ENCODE measurements at places on chromosomes 7 and 10.
A peak's percentile ranks its signal among the peaks of the same experiment; 100 is the strongest.

GRCh38 chr10:30781670-30782121 lies 152.1 kb upstream of the LYZL2 start:
- no peak for DNase-seq

GRCh38 chr7:87837597-87837996 lies 38.6 kb downstream of the SLC25A40 start:
- no peak for DNase-seq

- peak; percentile 49 for DNase-seq
Measured at GRCh38 chr10:28949005-28950004, 272.0 kb downstream of the BAMBI start.

- DNase-seq: no peak
Measured at GRCh38 chr7:99102361-99102760, 41.5 kb downstream of the SMURF1 start.

DNA sequence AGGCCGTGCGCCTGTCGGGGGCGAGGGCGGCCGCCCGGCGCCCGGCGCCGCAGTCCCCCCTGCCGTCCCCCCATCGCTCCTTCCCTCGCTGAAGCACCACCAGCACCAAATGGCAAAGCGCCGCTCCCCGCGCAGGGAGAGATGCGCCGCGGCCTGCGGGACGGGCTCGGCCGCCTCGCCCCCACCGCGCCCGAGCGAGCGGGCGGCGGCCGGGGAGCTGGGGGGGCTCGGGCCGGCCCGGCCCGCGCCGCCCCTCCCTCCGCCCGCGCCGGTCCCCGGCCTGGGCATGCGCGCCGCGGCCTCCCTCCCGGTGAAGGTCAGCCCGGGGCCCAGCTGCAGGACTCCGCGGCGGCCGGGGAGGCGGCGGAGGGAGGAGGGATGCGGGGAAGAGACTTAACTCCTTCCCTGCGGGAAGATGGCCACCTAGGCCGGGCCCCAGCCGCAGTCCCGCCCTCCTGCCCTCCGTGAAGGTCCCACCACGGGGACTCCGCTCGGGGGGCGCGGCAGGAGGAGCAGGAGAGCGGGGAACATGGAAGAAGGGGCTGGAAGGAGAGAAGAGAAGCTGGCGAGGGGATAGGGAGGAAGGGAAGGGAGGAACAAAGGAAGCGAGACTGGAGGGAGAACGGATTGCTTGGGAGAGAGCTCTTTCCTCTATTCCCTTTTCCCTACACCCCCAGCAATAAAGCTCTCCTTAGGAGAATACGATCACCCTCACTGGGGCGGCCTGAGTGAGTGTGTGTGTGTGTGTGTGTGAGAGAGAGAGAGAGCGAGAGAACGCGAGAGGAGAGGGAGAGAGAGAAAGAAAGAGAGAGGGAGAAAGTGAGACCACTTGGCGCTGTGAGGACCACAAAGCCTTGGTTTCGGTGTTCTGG lies 3.4 kb upstream of the SMARCD3 start:
- peak; percentile 78 for DNase-seq

DNA sequence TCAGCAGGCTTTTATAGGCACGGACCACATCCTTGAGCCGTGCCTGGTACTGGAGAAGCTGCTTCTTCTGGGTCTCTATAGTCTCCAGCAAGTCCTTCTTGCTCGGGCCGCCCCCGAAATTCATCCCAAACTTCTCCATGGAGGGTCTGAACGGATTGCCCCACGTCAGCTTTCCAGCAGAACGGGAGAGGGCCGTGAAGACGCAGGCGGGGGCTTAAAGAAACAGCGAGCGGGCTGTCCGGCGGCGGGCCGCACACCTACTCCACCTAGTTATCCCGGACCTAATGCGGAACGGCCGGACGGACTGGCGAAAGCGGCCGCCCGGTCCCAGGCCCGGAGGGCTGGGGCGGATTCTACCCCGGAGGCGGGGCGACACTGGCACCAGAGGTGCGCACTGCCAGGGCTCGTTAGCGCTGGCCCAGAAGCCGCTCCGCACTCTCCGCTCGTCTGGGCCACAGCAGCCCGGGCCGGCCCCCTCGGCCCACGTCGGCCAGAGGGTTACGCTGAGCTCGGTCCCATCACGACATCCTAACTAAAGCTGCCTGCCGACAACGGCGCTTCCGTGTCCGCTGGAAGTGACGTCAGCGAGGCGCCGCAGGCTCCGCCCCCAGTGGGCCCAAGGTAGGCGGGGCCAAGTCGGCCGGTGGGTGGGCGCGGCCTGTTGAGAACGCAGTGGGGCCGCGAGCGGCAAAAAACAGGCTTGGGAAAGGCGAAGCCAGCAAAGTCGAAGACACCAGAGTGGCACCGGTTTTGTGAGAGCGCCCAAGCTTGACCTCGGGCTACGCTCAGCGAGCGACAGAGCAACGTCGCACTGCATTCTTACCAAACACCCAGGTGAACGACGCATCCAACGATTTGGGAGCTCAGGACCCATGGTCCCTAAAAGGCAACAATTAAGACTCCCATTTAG lies at the start of gene GCC1:
GCC1 (minus strand) TSS at position 553 of the 910 bp plus-strand sequence; CDS start at position 139, 414 bp downstream.
- peak; percentile 87 for DNase-seq

DNA sequence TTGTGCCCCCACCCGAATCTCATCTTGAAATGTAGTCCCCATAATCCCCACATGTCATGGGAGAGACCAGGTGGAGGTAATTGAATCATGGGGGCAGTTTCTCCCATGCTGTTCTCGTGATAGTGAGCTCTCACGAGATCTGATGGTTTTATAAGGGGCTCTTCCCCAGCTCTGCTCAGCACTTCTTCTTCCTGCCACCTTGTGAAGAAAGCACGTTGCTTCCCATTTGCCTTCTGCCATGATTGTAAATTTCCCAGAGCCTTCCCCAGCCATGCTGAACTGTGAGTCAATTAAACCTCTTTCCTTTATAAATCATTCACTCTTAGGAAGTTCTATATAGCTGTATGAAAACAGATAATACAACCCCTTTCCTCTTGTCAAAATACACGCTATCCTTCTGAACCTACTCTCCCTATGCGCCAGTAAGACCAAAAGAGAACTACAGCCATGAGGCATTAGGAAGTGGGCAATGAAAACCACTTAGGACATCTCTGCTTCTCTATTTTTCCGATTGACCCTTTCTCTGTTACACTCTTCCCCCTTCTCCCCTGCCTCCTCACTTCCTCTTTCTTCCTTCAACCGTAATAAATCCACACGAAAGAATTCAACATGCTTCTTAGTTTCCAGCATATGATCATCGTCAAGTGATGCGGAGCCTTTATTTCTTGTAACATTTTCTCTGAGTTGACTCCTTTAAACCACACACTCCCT lies 101.2 kb upstream of the WDR11 start:
- DNase-seq: no peak

- DNase-seq: peak; percentile 99
Measured at GRCh38 chr7:69395061-69395714, 203.1 kb upstream of the AUTS2 start.

GRCh38 chr10:123870260-123870659 lies 21.3 kb downstream of the CPXM2 start:
- peak; percentile 54 for DNase-seq

DNA sequence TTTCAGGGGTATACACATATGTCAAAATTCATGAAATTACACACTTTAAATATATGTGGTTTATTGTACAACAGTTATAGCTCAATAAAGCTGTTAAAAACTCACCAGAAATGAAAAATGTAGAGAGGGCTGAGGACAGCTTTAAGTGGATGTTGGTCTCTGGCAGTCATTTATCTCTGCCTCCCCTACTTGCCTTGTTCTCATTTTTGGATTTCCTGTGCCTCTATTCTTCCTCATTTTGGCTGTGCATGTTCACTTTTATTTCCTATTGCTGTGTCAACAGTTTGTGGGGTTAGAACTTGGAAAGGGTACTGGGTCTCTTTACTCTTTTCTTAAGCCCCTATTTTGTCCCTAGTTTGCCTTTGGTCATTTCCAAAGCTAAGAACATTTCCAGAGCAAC lies 18.6 kb upstream of the MEST start:
- no peak for DNase-seq

- no peak for DNase-seq
Measured at GRCh38 chr7:105839266-105839665, 37.1 kb downstream of the ATXN7L1 start.

DNA sequence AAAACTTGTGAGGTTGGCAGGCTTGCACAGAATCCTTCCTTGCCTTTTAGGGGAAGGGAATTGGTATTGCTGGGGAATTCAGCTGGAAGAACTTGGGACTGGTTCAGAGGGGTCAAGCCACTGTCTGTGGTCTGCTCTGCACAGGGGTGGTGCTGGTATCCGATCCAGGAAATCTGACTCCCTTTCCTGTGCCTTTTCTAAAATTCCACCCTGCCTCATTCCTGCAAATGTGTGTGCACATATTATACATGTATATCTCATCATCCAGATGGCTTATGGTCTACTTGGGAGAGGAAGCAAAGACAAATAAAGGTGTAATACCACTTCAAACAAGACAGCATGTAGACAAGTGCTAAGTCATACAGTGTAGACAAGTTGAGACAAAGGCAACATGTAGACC lies 14.3 kb downstream of the UBTD1 start:
- DNase-seq: no peak

- DNase-seq: peak; percentile 27
Measured at GRCh38 chr7:106041140-106041717, 70.9 kb downstream of the SYPL1 start.

- DNase-seq: no peak
Measured at GRCh38 chr10:84563868-84564267, 235.5 kb downstream of the CCSER2 start.

All from fibroblast of skin of abdomen (primary cell).